ENCODE measurements at places on chromosomes 3 and 15.

- DNase-seq: peak; percentile 19
These were observed 155.8 kb upstream of the FRMD4B start for GRCh38 chr3:69541711-69542088.

DNA sequence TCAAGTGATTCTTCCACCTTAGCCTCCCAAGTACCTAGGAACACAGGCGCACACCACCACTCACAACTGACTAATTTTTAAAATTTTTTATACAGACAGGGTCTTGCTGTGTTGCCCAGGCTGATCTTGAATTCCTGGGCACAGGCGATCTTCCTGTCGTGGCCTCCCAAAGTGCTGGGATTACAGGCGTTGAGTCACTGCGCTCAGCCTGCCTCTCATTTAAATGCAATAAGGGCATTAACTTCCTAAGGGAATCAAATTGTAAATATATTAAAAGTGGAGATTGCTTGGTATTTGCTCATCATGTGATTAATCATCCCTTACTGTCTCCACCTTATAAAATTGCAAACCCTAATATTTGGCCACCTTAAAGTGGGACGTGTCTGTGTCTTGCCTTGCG lies 65.2 kb downstream of the PGPEP1L start:
- no peak for DNase-seq

- DNase-seq: no peak
These were observed 7.5 kb downstream of the PSTPIP1 start for GRCh38 chr15:77002436-77002835.

DNA sequence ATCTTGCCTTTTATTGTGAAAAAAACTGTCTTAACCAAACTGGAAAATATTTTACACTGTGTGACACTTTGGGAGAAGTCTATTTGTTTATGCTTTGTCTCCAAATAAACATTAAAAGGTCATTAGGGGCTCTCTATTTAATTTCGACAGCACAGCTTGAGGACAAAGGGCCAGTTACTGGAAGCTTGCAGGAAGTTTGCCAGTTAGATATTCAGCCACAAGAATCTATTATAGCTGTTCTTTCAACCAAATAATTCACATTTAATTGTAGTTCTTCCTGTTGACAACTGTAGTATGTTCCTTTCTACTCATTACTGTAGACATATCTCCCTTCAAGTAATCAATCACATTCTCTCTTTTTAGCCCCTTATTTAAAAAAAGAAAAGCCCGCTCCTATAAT lies 6.1 kb downstream of the CP start:
- no peak for DNase-seq

DNA sequence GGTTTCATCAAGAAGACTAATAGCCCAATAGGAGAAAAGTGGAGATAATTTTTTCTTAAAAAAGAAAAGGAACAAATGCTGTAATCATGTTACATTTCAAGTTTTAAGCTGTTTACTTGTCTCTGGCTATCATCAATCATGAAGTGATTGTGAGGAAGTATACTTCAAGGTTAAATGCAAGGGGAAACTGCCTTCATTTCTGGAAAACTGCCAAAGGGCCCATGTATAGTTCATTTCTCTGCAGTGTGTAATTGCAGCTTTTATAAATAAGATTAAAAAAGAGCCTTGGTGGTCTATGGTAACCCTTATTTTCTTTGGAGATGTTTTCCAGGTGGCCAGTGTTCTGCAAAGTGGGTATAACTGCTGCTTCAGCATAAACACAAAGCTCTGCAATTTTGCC lies 101.9 kb downstream of the GRM7 start:
- DNase-seq: no peak

- no peak for DNase-seq
These were observed 67.0 kb downstream of the SCN11A start for GRCh38 chr3:38984731-38985130.

DNA sequence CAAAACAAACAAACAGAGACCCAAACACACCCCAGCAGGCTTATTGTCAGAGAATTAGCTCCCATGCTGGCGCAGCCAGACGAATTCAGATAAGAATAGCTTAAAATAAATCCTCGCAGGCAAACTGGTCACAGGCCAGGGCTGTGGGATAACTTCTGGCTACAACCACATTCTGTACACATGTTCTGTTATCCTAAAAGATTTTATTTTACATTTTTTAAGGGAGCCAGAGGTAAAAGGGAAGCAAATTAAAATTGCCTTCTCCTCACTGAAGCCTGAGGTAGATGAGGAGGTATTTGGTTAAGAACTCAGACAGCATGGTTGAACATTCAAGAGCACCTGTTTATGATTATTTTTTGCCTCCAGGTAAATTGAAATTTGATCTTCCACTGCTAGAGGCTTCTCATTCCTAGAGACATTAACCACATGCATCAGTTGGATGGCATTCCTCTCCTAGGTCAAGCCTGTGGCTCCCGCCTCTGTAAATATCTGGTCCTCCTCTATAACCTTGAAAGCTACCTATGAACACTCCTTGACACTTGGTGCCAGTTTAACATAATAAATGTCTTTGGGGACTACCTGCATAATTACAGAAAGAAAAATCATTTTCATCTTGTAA lies 190.3 kb downstream of the SATB1 start:
- DNase-seq: no peak

DNA sequence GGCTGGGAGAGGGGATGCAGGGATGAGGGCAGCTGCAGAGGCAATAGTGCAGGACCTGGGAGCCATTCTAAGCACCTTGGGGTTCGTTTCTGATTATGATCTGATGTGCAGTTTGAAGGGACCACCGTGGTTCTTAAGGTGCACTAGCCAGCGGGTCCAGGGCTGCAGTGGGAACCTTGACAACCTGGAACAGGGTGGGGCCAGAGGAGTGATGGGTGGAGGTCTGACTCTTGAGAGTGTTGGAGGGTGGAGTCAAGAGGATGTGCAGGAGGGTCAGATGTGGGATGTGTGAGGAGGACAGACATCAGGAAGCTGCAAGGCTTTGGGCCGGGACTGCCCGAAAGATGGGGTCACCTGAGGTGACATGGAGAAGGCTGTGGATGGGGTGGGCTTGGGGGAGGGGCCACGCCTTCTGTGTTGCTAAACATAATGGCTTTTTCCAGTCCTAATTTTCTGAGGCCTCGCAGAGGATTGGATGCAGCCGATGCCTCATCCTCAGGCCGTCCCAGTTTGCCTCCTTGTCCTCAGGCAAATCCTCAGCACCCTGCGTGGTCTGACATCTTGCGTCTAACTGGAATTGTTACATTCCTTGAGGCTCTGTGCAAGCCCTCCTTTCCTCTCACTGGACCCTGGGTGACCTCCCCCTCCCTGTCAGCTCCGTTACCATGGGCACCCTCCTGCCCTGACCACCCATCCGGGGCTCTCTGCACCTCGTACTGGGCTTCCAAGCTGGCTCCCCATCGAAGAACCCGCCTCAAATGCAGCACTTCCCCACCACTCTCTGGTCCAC lies 61.4 kb upstream of the TRPM1 start:
- no peak for DNase-seq

DNA sequence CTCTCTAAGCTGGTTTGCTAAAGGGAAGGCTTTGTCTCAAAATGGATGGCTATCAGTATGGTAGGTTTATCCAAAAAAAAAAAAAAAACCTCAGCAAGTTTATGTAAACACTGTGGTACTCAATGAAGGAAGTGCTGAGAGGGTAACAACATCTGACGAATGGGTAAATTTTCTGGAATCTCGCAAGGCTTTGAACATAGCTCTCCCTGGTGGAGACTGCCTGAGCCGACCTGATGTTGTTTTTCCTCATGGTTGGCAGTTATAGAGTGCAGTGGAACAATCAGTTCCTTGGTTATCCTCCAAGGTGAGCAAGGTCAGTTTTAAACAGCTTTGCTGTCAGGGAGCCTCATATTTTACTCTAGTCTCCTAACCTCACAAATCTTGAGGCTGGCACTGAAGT lies 94.6 kb downstream of the ZPLD1 start:
- no peak for DNase-seq
